WERI-Rb-1 (cell line): ENCODE measurements at places on chromosomes 4 and X.

- no peak for DNase-seq
Measured at GRCh38 chr4:106830879-106831278, 205.2 kb downstream of the DKK2 start.

GRCh38 chrX:13283950-13284546 is 35.8 kb downstream of the ATXN3L start:
- DNase-seq: no peak

GRCh38 chr4:98932539-98932938 is 3.6 kb upstream of the EIF4E start:
- no peak for DNase-seq

GRCh38 chr4:150336676-150337412 is 245.1 kb upstream of the MAB21L2 start:
- no peak for DNase-seq

- no peak for DNase-seq
Measured at GRCh38 chrX:9758021-9758638, 7.5 kb downstream of the GPR143 start.

GRCh38 chr4:27145597-27145996 is 285.0 kb downstream of the STIM2 start:
- no peak for DNase-seq

DNA sequence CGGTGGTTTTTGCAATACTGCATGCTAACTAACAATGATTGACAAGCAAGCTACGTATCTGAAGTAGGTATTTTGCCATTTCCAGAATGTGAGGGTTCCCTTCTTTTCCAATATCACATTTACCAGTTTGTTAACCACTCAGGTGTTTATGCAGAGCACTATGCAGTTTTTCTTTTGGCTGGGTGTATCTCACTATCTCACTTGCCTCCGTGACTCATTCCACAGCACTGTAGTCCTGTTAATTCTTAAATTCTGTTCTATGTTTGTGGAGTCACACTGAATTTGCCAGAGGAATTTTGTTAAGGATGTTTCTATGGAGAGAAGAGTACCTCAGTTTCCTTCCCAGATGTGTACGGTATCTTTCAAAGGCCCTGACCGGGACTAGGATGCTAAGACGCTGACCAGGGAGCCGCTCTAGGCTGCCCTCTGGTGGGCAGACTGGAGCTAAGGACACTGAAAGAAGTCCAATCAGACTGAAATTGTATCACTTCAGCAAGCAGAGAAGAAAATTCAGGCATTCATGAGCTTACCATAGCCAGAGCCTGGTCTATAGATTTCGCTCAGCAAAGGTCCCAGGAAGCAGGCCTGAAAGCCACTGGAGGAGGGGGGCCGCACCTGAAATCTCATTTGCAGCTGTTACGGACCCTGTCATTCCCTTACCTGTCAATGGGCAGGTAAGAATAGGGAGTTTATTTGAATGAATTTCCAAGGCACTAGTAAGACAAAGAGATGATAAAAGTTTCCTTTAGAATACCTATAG is 388.4 kb upstream of the SPOCK3 start:
- peak; percentile 74 for DNase-seq

DNA sequence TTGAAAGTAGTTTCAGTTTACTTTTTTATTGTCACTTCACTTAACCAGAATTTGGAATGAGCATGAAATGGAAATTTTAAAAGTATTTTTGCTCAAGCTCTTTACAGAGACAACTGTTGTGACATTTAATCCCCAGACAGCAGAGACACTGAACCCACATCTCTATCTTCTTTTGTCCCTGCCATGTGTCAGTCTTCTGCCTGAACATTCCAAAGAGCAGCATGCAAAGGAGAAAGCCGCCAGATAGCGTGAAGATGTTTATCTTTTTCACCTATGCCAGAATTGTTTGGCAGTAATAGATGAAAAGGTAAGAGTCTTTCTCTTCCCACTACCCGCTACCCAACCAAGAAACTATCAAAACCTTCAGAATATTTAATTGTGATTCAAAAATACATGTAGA is 46.8 kb downstream of the NDNF start:
- DNase-seq: no peak

- no peak for DNase-seq
Measured at GRCh38 chr4:63529581-63530337, 879.5 kb downstream of the TECRL start.

DNA sequence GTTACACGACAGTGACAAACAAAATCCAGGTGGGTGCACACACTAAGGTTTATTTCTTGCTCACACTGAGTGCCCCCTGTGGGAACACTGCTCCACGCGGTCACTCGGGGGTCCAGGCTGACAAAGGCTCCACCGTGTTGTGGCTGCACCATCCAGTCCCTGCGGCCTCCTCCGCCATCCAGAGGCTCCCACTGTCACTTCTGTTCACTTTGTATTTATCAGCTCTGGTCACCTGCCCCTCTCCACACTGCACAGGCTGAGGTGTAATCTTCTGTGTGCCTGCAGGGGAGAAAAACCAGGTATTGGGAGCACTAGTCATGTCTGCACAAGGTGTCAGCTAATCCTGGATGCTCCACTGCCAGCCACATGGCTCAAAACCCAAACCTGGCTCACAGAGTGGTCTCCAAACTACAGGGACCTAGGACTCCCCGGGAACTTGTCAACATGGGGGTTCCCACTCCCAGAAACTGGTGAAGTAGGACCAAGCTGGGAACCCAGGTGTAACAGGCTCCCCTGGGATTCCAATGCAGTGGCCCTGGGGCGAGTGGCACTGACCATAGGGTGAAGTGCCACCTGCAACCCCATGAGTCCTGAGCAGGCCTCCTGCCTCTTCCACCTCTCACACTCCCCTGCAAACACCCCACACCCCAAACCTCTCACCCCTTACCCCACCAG is 25.5 kb downstream of the HMX1 start:
- DNase-seq: peak; percentile 4

GRCh38 chr4:4575284-4576211 is 33.7 kb upstream of the STX18 start:
- peak; percentile 53 for DNase-seq

DNA sequence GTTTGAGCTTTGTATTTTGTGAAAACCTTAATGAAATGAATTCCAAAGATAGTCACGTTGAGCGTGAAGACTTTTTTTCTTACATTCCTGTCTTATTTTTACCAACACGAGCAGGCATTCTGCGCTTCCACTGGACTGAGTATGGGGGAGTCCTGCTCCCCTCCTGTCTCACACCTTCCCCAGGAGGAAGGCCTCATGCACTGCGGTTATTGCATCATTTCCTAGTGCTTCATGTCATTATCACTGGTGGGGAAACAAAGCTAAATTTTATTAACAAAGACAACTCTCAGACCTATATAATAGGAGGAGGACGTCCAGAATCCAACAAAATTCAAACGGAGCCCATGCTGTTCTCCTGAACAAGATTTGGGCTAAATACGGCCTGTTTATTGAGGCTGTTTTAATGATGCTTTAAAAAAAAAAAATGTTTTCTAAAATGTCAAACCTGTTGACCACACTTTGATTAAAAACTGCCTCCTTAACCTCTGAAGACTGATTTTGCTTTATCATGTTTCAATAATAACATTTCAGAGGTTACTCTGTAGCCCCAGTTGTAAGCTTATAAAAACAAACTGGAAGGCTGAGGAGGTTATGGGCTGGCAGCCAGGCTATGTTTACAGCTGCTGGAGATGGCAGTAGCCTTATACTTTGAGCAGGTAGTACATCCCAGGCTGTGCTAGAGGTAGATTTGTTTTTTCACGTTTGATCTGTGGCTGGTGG is 118.0 kb downstream of the SOWAHB start:
- DNase-seq: no peak

DNA sequence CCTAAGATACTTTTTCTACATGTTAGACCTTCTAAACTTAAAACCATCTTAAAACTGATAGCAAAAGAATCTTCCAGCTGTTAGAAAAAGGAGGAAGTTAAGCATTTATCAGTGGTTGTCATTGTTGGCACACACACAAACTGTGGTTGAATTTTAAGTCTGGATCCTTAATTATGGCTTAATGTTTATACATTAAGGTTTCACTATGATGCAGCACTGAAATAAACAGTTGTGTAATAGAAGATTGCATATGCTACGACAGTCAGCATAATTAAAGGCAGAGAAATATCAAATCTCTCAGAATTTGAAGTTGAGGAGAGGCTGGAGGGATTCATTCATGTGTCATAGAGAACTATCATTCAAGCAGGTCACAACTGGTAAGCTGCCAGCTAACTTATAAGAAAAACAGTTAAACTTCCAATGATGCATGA is 32.3 kb downstream of the ADGRA3 start:
- no peak for DNase-seq
